ENCODE measurements at places on chromosomes 1 and 21. TPM values are rescaled to one million over a fixed set of nuclear protein-coding genes. Genes with fewer than 3 reads are reported as not detected.

GRCh38 chr1:63428815-63429214, 61.4 kb downstream of the ALG6 start:
- DNase-seq = no peak

DNA sequence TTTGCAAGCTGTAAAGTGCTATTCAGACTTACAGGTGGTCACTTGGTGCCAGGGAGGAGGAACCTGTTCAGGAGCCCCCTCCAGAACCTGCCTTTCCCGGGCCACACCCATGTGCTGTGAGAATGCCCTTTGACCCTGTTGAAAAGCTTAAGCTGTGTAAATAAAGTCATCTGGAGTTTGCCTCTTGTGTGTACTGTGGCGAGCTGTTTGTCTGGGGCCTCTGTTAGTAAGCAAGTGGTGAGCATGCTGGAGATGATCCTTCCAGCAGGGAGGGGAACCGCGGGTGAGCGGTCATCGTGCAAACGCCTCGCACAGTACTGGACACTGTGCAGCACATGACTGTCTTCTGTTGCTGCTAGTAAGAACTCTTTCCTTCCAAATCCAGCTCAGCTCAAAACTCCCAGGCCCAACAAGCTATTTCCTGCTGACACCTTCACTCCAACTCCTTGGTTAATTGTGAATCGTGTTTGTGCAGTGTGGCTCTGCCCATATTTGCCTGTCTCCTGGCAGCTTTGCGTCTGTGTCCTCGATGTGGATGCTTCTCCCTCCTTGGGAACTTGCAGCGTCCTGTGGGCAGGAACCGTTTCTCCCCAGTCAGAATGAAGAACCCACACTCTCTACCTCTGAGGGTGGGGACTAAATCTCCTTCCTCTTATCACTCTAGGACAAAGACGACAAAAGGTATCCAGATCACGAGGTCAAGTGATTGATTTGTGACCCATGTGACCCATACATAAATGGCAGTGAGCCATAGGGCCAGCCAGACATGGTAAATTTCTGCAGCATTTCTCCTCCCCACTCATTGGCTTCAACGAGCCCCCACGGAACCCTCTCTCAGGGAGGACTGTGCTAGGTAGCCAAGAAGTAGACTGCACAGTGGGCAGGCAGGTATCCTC, 13.9 kb upstream of the BTG2 start:
- no peak for DNase-seq

- DNase-seq = no peak
Observed at GRCh38 chr1:9422911-9423505, 116.3 kb upstream of the SLC25A33 start.

- no peak for DNase-seq
Observed at GRCh38 chr1:62588000-62588399, 9.3 kb upstream of the ANGPTL3 start.

LRRIQ3 gene
- 0.99 TPM for total RNA-seq

DNA sequence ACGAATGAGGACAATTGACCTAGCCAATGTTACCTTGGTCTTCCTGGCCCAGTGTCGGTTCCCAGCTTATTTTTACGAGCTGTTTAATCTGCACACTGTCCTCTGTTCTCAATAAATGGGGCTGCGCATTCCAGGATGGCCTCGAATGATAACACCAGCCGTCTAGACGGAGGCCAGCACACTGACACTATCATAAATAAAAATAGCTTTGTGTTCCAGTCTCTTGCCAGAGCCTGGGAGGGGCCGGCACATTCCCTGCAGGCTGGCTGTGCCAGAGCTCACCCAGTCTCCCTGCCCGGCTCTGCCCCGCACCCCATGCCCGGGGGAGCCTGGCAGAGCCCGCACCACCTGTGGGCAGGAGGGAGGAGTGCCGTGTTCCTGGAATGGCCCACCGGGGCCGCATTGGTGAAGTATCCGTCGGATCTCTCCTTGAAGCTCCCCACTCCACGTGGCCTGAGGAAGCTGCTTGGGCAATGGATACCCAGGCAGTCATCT, 92.1 kb downstream of the SPSB1 start:
- no peak for DNase-seq

LCA5L gene
- 0.89 TPM for total RNA-seq

Measured in skin of body (tissue), 3 donors.